ENCODE measurements at places on chromosomes 3 and 15.
A peak's percentile ranks its signal among the peaks of the same experiment; 100 is the strongest.

- DNase-seq: no peak
These were observed 7.4 kb downstream of the FGF12 start for GRCh38 chr3:192719964-192720363.

DNA sequence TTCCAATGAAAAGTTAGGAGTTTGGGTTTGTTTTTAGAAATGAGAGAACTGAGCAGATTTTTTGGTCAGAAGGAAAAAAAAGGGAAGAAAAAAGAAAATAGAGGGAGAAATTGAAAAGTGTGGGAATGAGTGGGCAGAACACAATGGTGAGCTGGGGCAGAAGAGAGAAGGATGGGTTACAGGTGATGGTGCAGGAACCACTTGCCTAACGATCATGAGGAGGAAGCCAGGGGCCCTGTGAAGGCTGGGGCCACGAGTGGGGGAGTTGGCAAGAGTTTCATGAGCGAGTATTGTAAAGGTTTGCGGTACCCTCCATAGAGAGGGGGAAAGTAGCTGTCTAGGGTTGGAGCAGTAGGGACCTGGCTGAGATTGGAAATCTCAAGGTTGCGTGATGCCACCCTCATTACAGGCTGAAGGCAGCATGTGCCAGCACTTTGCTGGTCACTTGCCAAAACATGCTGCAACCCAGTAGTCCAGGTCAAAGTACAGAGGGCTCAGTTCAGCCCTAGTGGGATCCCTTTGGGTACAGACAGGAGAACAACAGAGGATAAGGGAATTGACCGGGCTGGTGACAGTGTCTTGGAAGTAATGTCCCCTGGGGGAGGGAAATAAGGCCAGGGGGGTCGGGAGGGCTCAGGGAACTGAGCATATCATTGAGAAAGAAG, 6.6 kb downstream of the IVD start:
- no peak for DNase-seq

DNA sequence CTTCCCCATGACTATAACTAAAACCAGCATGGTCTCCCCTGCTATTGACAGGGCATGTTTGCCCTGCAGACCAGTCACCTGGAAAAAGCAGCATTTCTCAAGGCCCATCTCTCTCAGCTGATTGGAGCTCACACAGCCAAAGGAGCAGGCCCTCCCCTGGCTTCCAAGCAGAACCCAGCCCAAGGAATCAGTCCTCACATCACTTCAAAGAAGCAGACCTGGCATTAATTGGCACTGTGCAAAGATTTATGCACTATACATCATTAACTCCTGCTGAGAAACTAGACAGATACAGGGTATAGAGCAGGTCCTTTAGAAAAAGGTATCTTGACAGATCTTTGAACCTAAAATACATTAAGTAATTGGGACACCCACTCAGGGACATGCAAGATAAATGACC, 323.8 kb upstream of the PPP2R3A start:
- no peak for DNase-seq

- no peak for DNase-seq
These were observed 12.3 kb downstream of the SMAD3 start for GRCh38 chr15:67077641-67078215.

DNA sequence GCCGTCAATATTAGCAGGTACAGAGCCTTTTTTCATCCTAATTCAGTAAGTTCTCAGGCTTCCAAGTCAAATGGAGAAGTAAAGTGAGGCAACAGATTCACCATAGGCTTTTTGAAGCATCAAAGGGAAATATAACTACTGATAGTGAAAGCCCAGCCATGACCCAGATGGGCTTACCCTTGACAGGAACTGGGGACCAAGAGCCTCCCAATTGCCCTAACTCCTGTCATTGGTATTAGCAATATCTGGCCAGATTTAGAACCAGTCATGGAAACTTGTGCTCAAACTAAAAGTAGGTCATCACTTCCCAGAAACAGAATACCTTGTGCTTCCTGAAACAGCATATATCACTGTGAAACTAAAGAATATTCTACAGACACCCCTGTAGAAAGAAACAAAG, 33.0 kb downstream of the NME9 start:
- no peak for DNase-seq

DNA sequence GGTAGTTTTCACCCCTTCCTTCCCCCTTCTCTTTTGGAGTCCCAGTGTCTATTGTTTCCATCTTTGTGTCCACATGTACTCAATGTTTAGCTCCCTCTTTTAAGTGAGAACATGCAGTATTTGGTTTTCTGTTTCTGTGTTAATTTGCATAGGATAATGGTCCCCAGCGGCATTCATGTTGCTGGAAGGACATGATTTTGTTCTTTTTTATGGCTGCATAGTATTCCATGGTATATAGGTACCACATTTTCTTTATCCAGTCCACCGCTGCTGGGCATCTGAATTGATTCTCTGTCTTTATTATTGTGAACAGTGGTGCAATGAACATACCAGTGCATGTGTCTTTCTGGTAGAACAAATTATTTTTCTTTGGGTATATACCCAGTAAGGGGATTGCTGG, 7.7 kb upstream of the HDGFL3 start:
- no peak for DNase-seq

- DNase-seq: peak; percentile 98
These were observed 13.6 kb upstream of the LACTB start for GRCh38 chr15:63107895-63108546.

DNA sequence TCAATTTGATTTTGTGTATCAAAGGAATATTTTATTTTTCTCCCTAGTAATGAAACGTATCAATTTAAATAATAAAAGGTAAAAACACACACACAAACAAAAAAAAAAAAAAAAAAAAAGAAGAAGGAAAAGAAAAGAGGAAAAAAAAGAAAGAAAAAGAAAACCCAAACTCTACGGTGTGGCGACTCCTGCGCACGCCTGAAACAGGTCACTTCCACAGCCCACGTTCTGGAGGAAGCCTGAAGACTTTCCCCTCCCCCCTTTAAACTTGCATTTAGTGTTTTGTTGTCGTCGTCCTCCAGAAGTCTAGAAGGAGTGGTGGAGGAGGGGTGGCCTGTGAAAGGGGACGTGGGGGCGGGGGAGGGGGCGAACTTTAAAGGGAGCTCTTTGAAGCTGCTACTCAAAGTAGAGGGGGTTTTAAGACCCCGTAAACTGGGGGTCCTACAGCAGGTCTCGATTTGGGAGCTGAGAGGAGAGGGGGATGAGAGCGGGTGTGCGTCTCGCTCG, 2.3 kb upstream of the TLE3 start:
- no peak for DNase-seq

- no peak for DNase-seq
These were observed at the start of gene GDPGP1 for GRCh38 chr15:90234096-90234988. Gene GDPGP1 (plus strand): TSS chr15:90234209. CDS start chr15:90240909, 6,700 bp downstream.

- DNase-seq: no peak
These were observed 28.1 kb downstream of the LCMT2 start for GRCh38 chr15:43302205-43302817.

DNA sequence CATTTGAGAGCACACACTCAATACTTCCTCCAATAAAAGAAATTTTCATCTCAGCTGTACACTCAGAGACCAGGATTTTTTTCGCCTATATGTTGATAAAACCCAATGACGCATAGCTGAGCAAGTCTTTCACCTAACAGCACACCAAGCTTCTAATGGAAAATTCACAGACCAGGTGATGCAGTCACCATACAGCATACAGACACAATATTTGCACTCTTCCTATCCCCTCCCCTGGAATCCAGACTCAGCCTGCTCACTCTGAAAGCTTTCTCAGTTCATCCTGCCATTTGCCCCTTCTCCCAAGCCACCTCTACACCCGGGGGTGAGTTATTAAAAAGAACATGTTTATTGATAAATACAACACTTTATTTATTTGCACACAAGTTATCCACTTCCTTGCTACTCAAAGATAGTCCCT, 1.7 kb downstream of the TBC1D5 start:
- DNase-seq: peak; percentile 73

DNA sequence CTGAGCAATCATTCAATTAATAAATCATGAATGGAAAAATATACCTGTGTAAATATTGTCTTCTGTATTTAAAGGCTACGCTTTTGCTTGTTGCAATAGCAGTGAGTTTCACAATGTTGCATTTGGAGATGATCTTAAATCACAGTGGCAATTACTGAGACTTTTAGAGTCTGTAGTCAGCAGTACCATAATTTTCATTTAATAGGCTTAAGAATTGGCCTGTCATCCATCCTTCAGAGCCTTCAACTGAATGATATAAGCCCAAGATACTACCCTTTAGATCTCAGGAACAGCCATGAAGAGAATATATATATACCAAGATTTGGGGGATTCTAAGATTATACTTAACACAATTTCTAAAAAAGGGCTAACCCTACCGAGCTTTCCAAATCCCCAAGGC, 458.1 kb downstream of the GBE1 start:
- DNase-seq: no peak

GRCh38 chr3:129690406-129690805, 83.9 kb upstream of the PLXND1 start:
- peak; percentile 52 for DNase-seq

GRCh38 chr3:195867631-195868335, 40.6 kb downstream of the TNK2 start:
- no peak for DNase-seq

Measured in kidney tubule cell (primary cell).